ENCODE measurements at places on chromosomes 2 and 18.
A peak's percentile ranks its signal among the peaks of the same experiment; 100 is the strongest.

DNA sequence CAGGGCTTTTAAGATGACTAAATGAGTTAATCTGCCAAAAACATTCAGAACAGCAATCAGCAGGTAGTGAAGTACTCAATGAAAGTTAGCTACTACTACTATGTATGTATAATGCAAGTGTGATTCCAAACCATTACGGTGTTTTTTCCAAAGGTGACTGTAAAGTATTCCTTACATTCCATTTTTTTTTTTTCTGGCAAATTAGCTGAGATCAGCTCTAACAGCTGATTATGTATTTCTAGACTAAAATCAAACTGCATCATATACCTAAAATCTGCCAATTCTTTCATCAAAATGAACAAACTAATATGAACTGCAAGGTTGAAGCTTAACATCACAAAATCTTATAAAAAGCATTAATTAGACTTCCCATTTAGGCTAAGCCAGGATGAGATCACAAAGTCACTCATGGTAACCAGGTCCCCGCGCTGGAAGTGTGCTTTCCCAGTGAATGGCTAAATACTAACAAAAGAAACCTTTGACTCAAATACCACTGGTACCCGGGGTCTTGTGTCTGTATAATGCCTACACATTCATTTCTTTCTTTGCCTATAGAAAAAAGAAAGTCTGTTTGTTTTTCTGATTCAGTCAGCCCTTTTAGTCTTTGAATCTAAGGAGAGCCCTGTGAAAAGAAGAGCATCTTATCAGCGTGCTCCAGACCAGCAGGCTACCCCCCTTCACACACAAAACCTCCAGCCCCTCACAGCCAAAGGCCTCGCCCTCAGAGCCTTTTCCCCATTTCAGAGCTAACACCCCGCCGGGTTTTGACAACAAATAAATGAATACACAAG is 88.3 kb downstream of the RBMS1 start:
- H3K27ac ChIP-seq, result peak overlapping the region; percentile 90
- H3K27me3 ChIP-seq, result no peaks in the 10 kb centered on the region
- peaks cover 68% of the 10 kb centered on the region for H3K4me1 ChIP-seq
- DNase-seq, result no peak

DNA sequence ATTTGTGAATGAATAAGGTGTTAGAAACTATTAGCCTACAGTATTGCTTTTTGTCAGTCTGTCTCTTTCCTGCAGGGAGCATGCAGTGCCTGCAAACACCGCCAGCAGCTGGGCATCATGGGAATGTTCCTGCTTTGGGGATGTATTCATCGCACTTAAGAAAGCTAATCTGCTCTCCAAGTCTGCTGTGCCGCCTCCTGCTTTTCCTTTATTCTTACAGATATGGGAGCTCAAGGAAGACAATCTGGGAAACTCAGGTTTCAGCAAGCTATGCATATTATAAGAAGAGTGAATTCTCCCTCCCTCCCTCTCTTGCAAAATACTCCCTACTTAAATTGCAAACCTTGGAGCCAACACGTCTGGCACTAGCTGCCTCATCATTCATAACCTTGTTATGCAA is 479.2 kb upstream of the ACVR2A start:
- peaks cover 8% of the 10 kb centered on the region for H3K4me1 ChIP-seq
- H3K27me3 ChIP-seq, result no peaks in the 10 kb centered on the region
- H3K27ac ChIP-seq, result no peak overlapping the region
- DNase-seq, result no peak
- no peak overlapping the region for H3K4me3 ChIP-seq

GRCh38 chr2:112891385-112891831 is 19.6 kb upstream of the IL37 start:
- no peaks in the 10 kb centered on the region for H3K27me3 ChIP-seq
- H3K4me1 ChIP-seq, result no peaks in the 10 kb centered on the region
- H3K4me3 ChIP-seq, result no peak overlapping the region
- H3K36me3 ChIP-seq, result peaks cover 2% of the 10 kb centered on the region

- no peaks in the 10 kb centered on the region for H3K4me1 ChIP-seq
- peaks cover 3% of the 10 kb centered on the region for H3K36me3 ChIP-seq
- H3K4me3 ChIP-seq, result no peak overlapping the region
- no peak overlapping the region for H3K27ac ChIP-seq
- no peak for DNase-seq
- H3K27me3 ChIP-seq, result no peaks in the 10 kb centered on the region
Observed at GRCh38 chr2:219969508-219969907, 342.1 kb downstream of the SLC4A3 start.

- DNase-seq, result no peak
- no peaks in the 10 kb centered on the region for H3K27me3 ChIP-seq
- H3K27ac ChIP-seq, result no peak overlapping the region
- no peaks in the 10 kb centered on the region for H3K4me1 ChIP-seq
- no peak overlapping the region for H3K4me3 ChIP-seq
Observed at GRCh38 chr2:157540102-157540501, 88.6 kb downstream of the ACVR1C start.
